RWPE1 (cell line): ENCODE measurements at places on chromosomes 2 and 18.

GRCh38 chr2:22990246-22990645 lies 394.7 kb upstream of the KLHL29 start:
- no peak for DNase-seq

DNA sequence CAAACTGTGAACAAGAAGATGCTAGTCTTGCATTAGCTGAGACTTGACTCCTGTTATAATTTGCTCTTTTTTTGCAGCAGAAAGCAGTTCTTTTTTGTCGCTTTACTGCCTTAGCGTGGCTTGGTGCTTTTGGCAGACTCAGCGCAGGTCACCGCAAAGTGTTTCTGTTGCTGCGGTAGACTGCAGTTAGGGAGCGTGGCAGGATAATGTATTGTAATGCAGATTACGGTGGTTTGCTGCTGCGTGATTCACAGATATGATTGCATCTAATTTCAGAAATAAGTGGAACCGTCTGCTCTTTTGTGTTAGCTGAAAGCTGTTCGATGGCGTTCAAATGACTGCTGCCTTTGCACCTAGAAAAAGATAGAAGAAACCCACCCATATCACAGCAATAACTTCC lies 131.6 kb upstream of the SATB2 start:
- no peak for DNase-seq

GRCh38 chr2:120938045-120938771 lies 202.5 kb downstream of the GLI2 start:
- DNase-seq, result no peak

GRCh38 chr2:38057651-38058410 lies 18.1 kb downstream of the CYP1B1 start:
- no peak for DNase-seq

GRCh38 chr18:36302676-36303075 lies 5.2 kb downstream of the FHOD3 start:
- DNase-seq, result no peak

DNA sequence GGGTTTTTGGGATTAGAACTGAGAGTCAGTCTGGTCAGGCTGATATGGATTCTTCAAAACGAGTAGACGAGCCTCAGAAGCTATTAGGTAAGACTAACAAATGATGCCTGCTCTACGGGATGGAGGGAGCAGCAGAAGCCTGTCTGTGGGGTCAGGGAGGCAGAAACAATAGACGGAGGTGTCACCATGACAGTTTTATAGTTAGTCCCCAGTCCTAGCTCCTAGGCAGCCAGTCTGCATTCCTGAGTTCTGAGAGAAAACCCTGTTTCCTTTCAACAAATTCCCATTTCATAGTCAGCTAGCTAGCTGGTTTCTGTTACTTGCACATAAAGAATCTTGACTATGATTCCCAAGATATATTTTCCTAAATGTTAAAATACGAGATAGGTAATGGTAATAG lies 542.1 kb downstream of the PID1 start:
- no peak for DNase-seq

DNA sequence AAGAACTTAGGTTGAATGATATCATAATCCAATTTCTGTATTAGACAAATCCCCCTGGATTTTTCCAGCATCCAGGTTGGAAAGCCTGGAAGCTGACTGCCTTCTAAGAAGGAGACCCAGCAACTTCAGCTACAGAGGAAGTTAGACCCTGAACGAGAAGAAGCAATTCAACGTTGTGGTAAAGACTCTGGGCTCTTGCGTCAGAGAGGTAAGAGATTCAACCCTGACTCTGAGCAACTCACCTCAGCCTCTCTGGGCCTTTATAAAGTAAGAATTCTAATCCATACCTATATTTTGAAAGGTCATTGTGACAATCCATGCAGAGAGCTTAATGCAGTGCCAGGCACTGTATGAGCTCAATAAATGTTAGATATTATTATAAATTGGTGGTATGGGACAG lies 9.7 kb downstream of the E2F6 start:
- DNase-seq, result no peak

- no peak for DNase-seq
Measured at GRCh38 chr2:38077431-38077769, 1.4 kb upstream of the CYP1B1 start.

GRCh38 chr2:200860092-200860795 lies 4.2 kb downstream of the CLK1 start:
- no peak for DNase-seq

DNA sequence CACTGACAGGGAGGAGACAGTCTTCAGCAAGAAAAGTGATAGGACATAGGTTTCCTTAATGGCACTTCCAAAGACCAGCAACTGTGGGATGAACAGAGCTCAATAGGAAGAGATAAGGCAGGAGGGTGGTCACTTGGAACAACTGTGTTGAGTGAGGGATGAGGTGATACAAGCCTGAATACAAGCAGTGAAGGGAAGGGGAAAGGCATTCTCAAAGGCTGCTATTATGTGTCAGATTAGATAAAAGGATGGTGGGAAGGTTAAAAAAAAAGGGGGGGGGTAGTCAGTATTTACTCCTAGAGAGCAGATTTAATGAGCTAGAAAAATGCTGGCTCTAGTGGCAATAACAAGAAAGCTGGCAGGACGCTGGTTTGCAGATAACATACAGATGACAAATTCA lies 25.7 kb downstream of the CCBE1 start:
- DNase-seq, result no peak

DNA sequence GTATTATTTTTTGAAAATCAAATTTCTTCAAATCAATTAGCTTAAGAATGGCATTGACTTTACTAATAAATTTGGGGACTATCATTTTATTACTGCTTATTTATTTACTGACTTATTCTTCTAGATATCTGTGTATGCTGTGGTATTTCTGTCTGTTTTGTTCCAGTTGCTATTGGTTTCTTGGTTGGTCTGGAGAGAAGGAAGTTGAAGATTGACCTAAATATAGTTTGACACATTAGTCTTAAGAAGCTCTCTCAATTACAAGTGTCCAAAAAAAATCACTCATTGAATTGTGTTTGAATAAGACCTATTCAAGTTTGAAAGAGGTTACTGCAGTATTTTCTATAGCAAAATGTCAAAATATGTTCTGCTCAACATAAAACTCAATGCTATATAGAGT lies 153.3 kb upstream of the KYNU start:
- DNase-seq, result no peak

- no peak for DNase-seq
Measured at GRCh38 chr2:112220831-112221230, 34.0 kb downstream of the ZC3H8 start.
